ENCODE measurements at places on chromosomes 7 and 10.

- DNase-seq, result no peak
These were observed 65.4 kb upstream of the APBB1IP start for GRCh38 chr10:26372513-26373354.

DNA sequence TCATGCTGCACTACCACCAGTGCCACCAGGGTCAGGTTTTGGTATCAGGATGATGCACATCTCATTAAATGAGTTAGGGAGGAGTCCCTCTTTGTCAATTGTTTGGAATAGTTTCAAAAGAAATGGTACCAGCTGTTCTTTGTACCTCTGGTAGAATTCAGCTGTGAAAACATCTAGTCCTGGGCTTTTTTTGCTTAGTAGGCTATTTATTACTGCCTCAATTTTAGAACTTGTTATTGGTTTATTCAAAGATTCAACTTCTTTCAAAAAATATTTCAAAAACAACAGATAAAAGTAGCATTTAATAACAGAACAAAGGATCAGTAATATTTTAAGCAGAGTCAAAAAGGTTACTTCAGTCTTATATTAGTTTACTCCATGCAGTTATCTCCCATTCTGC is 6.4 kb upstream of the ZNF716 start:
- no peak for DNase-seq

GRCh38 chr7:74023092-74023536 is 4.9 kb upstream of the ELN start:
- no peak for DNase-seq

DNA sequence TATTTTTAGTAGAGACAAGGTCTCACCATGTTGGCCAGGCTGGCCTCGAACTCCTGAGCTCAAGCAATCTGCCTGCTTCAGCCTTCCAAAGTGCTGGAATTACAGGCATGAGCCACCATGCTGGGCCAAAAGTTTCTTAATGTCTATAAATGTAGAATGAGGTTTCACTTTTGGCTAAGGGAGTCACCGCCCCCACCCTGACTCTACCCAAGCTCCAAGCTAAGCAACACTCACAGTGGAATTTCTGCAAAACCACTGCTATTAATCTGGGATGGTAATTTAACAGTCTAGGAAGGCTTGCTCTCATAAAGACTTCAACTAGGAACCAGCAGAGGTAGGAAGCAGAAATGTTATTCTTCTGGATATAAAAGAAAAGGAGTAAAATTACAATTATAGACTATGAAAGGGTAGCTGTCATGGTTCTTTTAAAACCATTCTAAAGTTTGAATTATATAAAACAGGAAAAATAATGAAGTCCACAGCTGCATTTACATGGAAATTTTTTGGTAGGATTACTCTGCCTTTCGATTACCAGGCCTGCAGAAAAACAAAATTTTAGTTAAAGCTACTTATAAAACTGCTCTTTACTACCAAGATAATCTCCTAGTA is 211.6 kb downstream of the SFMBT2 start:
- no peak for DNase-seq

DNA sequence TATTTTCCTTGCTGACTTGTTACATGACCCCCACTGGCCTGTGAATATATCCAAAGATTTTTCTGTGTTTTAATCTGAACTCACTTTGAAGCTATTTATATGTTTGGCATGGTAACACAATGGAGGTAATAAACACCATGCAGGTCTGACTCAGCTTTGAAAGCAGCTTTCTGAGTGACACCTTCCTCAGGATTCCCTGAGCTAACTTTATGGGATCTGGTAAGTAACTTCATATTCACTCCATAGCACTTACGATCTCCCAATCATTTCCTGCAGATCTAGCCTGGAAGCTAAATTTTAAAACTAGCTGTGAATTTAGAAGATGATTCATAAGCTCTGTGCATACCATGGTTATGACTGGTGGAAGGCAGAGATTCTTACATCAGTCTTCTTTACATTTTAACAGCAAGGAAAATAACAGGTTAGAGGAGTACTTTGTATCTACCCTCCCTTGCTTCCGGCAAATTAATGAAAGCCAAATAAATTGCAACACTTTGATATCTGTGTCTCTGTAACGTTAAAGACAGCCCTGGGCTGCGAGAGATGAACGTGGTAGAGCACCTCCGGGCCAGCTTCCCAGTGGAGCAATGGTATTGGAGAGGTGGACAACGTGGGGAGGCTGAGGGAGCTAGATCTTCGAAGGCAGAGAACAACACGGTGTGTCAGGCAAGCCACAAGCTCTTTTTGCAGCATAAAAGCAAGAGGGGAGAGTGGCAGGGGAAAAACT is 170.2 kb upstream of the KLF14 start:
- DNase-seq, result no peak

DNA sequence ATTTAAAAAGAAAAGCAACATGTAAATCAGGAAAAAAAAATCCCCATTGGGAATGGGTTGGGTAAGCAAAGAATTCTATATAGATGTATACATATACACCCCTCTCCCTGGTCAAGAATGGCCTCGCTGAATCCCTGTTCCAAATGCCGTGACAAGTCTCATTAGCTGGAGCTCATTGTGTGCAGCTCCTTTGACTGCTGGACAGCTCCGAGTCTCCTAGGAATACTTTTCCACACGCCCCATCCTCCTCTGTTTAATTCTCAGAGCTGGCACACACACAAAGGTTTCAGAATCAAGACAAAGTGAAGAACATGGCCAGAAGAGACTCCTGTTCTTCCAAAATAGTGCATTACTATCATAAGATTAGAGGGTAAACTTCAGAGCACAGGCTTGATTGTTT is 130.9 kb upstream of the MKLN1 start:
- no peak for DNase-seq

DNA sequence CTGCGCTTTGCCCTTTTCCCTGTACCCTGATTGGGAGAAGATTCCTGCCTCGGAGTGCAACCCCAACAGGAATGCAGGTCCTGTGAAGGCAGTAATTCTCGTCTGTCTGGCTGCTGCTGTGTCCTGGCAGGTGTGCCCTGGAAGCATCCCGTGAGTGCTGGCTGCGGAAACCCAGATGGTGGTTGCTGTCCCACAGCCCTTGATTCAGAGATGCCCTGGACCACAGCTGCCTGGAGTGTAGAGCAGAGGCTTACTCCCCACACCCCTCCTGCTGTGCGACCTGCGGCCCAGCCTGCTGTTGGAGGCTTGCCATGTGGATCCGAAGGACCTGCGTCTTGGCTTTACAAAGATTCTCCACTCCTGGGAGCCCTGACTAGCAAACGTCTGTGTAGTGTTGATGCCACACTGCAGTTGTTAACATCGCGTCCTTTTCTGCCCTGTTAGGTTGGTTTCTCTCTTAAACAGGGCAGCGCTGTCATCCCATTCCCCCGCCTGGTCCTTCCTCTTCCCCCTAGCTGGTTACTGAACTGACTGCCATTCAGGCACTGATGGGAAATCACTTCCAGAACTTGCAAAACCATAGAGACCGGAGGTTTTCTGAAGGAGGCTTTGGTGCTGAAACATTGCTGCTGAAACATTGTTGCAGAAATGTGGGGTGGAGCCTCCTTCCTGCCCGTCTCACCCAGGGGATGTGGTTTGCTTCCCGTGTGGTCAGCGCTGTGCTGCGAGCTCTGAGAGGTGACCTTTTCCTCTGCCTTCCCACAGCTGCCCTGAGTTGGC is 53.3 kb downstream of the DNAJB6 start:
- DNase-seq, result no peak

GRCh38 chr10:3564346-3565002 is 220.5 kb downstream of the KLF6 start:
- no peak for DNase-seq

DNA sequence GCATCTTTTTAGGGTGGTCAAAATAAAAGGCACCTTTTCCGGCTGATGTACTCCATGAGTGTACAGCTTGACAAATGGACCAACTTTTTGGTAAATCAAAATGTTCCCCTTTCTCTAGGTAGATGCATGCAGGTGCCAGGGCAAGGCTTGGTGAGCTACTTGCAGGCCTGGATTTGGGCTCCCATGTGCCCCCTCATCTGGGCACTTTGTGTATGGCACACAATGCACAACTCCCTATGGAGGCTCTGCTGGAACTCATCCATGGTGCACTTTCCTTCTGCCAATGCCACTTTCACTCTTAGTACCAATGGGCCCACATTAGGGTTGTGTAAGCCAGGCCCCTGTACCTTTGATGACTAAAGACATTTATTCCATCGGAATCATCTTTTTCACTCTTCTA is 300.8 kb downstream of the SDHAF3 start:
- DNase-seq, result no peak

- DNase-seq, result peak; percentile 64
These were observed 361 bp upstream of the PLXDC2 start for GRCh38 chr10:19815731-19816410.

DNA sequence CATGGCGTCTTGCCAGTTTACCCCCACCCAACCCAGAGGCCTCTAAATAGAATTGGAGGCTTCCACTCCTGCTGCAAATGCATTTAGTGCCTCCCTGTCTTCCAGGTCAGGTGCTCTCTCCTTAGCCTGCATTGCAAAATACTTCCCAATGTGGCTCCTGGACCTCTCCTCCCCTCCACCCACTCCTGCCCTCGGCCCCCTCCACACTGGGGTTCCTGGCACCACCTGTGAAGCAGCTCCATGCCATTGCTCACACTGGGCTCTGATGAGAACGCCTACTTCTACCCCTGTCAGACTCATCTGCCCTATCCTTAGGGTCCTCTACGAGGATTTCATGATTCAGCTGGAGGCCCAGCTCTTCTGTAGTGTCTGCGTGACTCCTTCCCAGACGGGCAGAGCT is 37.4 kb downstream of the C10orf120 start:
- DNase-seq, result no peak

- DNase-seq, result no peak
These were observed 28.5 kb downstream of the MAP3K8 start for GRCh38 chr10:30462513-30462912.

DNA sequence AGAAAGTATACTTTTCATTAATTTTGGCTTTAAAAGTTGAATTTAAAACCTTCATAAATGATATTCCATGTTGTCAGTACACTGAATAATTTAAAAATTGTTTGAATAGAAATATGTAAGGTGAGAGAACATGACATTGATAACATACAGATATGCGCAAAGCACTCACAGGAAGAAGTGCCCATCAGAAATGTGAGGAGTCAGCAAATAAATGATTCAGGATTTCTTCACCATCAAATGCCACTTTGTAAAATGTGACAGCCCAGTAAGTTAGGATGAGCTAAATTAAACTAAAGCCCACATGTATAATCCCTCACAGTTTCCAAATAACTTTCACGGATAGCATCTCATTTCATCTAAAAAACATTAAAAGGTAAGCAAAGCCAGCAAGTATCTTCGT is 417.6 kb downstream of the MAGI2 start:
- no peak for DNase-seq

DNA sequence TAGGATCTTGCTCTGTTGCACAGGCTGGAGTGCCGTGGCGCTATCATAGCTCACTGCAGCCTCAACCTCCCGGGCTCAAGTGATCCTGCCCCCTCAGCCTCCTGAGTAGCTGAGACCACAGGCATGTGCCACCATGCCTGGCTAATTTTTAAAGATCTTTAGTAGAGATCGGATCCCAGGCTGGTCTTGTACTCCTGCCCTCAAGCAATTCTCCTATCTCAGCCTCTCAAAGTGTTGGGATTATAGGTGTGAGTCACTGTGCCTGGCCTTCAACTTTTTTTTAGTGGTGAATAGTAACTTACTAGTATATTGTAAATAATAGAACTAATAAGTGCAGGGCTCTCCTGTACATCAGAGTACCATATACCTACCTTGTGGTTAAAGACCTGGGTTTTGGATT is 52.1 kb upstream of the LMTK2 start:
- no peak for DNase-seq

DNA sequence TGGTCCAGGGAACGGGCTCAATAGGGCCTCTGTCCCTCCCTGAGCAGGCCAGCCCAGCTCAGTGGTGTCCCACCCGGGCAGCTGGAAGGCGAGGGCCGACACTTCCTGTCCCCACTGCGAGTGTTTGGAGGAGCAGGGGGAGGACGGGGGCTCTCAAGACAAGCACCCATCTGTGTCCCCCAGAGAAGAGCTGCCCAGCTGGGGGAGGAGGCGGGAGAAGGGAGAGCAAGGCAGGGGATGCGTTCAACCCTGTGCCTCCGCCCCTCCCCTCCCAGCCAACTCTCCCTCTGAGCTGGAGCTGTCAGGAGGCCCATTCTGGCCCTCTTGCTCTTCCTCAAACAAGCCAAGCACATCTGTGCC is 35.7 kb downstream of the ZCCHC24 start:
- DNase-seq, result peak; percentile 52

DNA sequence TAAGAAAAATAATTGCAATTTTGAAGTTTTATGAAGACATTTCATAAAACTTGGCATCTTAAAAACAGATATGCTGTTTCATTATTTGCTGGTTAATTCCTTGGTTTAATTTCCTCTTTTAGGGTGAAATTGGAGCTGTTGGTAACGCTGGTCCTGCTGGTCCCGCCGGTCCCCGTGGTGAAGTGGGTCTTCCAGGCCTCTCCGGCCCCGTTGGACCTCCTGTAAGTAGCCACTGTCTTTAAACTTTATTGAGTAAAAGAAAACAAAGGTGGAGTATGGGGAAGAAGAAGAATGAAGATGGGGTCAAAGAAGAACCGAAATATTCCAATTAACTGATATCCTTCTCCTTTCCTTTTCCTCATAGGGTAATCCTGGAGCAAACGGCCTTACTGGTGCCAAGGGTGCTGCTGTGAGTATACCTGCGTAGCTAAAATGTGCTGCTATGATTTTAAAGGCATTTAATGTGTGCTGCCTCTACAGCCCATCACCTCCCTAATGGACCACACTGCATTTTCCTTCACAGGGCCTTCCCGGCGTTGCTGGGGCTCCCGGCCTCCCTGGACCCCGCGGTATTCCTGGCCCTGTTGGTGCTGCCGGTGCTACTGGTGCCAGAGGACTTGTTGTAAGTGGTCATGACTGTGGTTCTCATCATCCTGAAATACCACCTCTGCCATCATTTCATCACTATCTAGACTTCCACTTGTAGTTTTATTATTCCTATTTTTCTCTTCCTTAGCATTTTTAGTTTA is 14.7 kb downstream of the COL1A2 start:
- no peak for DNase-seq

DNA sequence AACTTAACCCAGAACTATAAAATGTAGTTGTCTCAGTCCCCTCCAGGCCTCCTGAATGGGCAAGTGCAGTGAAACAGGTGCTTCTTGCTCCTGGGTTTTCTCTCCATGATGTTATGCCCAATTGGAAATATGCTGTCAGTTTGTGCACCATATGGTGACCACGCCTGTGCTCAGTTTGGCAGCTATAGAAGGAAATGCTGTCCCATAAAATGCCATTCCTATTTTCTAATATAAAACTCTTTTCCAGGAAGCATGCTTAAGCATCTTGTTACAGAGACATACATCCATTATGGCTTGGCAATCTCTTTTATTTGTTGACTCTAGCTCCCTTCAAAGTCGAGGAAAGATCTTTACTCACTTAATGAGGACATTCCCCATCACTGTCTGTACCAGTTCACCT is 45.2 kb downstream of the FGFBP3 start:
- no peak for DNase-seq

- no peak for DNase-seq
These were observed 15.6 kb downstream of the NACAD start for GRCh38 chr7:45073031-45073785.

GRCh38 chr7:27179503-27180430 is 5.3 kb downstream of the HOXA11 start:
- DNase-seq, result no peak

All from anterior cingulate cortex (tissue), 58 donors.